ENCODE measurements at places on chromosomes 5 and 9.

DNA sequence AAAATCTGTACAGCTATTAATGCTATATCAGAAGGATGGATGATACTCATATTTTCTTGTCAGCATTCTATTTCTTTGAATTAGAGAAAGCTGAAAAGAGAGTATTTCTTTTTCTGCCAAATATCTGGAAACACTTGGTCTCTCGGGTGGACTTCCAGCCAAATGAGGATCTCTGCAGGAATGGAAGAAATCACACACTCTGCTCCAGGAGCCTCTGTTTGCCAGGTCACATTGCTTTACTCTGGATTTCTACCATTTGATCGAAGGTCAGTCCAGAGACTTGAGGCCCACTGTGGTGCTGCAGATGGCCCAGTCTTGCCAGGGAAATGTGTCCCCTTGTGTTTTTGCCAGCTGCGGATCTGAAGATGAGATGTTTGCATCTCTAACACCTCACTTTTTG lies 154.1 kb downstream of the PCSK1 start:
- no peak for DNase-seq

- no peak for DNase-seq
These were observed 4.4 kb upstream of the IL3 start for GRCh38 chr5:132055808-132056609.

DNA sequence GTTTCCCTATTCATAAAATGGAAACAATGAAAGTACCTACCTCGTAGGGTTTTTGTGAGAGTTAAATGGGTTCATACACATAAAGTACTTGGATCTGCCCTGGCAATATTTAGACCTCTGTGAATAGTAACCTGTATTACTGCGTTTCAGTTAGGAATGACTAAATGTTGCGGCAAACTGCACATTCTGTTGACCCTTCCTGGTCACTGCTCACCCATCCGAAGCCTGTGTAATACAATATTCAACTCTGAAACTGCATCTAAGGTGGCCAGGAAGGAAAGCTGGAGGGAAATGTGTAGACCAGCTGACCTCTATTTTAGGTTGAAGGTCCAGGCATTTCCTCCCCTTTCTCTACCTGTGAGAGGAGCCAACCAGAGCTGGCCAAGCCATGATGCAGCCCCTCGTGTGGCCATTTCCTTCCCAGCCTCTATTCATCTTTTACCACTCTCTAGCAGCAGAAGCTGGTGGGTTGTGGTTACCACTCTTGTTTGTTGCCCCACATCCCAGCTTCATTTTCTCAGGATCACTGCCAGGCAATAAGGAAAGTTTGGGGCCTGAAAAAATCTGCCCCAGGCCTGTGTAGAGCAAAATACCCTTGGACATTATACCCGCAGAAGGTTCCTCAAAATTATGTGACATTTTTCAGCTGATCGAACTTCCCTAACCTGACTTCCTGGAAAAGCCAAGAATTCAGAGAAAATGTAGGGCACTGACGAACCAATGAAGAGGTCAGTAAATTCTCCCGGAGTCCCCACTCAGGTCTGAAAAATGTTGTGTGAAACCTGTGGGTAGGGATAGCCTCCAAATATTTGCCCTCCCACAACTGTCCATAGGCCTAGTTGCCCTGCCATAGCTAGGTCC lies 20.5 kb upstream of the PDCD1LG2 start:
- no peak for DNase-seq

- DNase-seq = no peak
These were observed 708.9 kb upstream of the RIOK2 start for GRCh38 chr5:97891971-97892370.

GRCh38 chr5:36666986-36667385 lies 60.6 kb downstream of the SLC1A3 start:
- DNase-seq = no peak

- peak; percentile 14 for DNase-seq
These were observed 62.8 kb upstream of the ZFAND5 start for GRCh38 chr9:72427801-72428200.

DNA sequence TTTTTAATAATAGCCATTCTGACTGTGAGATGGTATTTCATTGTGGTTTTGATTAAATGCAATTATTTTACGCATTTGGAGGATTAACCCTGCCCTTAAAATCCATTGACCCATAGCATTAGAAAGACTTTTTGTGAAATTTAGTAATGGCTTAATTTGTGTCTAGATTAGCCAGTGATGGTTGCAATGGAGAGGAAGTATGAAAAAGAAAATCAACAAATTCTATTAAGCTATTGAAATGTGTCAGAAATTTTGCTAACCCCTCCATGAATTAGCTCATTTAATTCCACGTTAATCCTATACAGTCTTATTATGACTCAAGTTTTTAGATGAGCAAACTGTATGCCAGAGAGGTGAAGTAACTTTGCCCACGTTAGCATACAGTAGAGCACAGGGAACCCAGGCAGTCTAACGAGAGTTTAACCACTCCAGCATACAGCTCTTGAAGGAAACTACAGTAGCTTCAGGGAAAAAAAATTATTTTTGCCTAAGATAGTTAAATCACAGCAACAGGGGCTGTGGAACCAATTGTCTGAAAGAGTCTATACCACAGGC lies 158.2 kb upstream of the PPP2R2B start:
- no peak for DNase-seq

DNA sequence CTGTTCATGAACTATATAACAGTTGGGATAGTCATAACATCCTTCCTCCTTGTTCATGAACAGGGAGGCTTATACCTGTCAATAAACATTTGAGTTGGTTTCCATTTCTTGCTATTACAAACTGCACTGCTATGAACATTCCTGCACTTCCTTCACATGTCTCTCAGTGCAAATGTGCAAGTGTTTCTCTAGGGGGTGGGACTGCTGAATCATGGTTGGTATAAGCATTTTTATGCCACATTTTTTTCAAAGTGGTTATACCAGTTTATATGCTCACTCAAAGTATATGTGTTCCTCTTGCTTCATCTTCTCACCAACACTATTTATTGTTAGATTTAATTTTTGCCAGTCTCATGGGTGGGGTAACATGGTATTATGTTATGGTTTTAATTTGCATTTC lies 25.8 kb upstream of the TPD52L3 start:
- DNase-seq = no peak

DNA sequence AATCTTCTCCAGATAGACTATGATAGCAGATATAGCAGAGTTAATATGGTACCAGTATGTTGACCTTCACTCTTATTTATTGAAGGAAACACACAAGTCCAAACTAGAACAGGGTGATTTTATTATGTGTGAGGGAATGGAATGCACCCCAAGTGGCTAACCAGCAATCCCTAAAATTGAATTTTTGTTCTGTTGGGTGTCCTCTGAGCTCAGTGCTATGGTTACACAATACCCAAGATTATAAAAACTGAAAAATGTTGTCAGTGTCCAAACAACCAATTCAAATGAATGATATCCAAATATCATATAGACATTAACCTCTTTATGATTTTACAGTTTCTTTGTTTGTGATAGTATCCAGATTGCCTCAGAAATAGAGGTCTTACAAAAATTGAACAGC lies 60.9 kb downstream of the NNT start:
- DNase-seq = no peak

DNA sequence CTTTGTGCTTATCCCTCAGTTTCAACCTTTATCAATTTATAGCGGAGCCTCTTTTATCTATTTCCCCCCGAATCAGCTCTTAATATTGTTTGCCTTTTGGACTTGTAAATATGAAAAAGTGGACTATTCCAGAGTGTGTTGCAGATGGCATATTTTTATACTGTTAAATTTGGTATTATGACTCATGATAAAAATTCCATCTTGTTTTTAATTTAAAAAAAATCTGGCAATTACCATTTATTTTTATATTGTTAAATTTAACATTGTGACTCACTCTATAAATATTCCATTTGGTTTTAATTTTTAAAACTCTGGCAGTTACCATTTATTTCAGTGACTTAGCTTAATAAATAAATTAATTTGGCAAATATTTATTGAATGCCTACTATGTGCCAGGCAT lies 37.5 kb downstream of the RBM27 start:
- peak; percentile 3 for DNase-seq

GRCh38 chr5:126849101-126849678 lies 72.3 kb downstream of the LMNB1 start:
- no peak for DNase-seq
